ENCODE measurements at places on chromosomes 6 and 20.
A peak's percentile ranks its signal among the peaks of the same experiment; 100 is the strongest.

- H3K4me1 ChIP-seq = peaks cover 46% of the 10 kb centered on the region
- H3K4me3 ChIP-seq = peak overlapping the region; percentile 60
Measured at GRCh38 chr20:36472637-36473090, 68.7 kb upstream of the MYL9 start.

- DNase-seq = no peak
- no peak overlapping the region for H3K4me3 ChIP-seq
- H3K27me3 ChIP-seq = peaks cover 1% of the 10 kb centered on the region
- H3K36me3 ChIP-seq = no peaks in the 10 kb centered on the region
- H3K27ac ChIP-seq = no peak overlapping the region
Measured at GRCh38 chr6:22146931-22147701, 149.7 kb downstream of the PRL start.

DNA sequence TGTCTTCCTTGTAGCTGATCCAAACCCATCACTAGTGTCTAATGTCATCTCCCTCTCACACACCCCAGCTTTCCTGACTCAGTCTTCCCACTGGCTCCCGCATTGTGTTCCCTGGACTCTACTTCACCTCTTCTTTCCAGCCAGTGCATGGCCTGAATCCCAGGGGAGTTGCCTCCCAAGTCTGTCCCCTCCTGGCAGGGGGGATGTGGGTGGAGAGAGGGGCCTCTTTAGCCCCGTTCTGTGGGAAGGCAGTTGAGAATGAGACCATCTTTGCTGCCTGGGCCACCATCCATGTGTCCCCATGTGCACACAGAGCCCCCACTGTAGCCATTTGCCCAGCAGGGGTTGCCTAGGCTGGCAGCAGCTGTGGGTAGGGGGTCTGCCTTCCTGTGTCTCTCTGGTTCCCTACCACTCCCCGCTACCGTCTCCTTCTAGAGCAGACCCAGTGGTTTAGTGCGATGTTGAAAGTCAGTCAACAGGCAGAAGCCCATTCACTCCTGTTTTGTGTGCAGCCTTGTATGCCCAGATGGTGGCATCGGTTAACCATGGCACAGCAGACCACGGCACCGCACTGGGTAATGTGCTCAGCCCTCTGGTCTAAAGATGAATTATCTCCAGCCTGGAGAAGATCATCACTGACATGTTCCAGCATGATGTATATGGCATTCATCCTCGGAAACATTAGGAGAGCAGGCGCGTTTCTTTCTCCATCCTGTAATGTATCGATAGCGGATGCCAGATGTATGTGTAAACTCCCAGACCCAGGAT, 178.8 kb upstream of the SNX9 start:
- no peaks in the 10 kb centered on the region for H3K27me3 ChIP-seq
- DNase-seq = no peak
- H3K27ac ChIP-seq = no peak overlapping the region
- peaks cover 14% of the 10 kb centered on the region for H3K36me3 ChIP-seq
- H3K4me1 ChIP-seq = peaks cover 4% of the 10 kb centered on the region

DNA sequence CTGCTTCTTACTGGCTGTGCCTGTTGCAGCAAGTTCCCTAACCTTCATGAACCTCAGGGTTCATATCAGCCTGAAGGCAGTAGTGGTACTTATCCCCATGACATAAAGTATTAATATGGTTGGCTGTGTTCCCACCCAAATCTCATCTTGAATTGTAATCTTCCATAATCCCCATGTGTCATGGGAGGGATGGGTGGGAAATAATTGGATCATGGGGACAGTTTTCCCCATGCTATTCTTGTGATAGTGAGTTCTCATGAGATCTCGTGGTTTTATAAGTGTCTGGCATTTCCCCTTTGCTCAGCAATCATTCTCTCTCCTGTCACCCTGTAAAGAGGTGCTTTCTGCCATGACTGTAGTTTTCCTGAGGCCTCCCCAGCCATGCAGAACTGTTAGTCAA, 61.8 kb downstream of the FAM229B start:
- peaks cover 3% of the 10 kb centered on the region for H3K27me3 ChIP-seq
- no peak overlapping the region for H3K4me3 ChIP-seq
- peaks cover 4% of the 10 kb centered on the region for H3K4me1 ChIP-seq
- no peak for DNase-seq
- H3K36me3 ChIP-seq = no peaks in the 10 kb centered on the region

DNA sequence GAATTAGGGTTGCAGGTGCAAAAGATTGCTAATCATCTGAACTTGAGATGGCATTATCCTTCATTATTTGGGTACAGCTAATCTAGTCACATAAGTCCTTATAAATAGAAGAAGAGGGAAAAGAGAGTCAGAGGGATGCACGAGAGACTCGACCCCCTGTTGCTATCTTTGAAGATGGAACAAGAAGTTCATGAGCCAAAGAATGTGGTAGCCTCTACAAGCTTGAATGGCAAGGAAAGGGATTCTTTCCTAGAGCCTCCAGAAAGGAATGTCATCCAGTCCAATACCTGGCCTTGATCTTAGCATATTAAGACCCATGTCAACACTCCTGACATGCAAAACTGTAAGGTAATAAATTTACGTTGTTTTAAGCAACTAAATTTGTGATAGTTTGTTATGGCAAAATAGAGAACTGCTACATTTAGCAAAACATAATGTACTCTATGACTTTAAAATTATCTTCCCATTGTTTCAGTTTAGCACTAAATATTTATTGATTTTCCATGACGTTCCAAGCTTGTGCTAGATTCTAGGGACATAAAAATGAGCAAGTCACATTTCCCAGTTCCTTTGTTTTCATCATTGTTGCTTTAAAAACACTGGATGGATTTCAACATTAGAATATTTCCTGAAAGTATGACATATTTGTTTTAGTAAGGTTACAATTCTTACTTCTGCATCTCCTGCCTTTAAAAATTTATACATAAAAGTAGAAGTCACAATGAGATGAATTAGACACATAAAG, 12.7 kb downstream of the MANEA start:
- H3K36me3 ChIP-seq = peaks cover 23% of the 10 kb centered on the region
- no peaks in the 10 kb centered on the region for H3K27me3 ChIP-seq
- no peak for DNase-seq
- peaks cover 20% of the 10 kb centered on the region for H3K4me1 ChIP-seq
- H3K4me3 ChIP-seq = no peak overlapping the region
- no peak overlapping the region for H3K27ac ChIP-seq

DNA sequence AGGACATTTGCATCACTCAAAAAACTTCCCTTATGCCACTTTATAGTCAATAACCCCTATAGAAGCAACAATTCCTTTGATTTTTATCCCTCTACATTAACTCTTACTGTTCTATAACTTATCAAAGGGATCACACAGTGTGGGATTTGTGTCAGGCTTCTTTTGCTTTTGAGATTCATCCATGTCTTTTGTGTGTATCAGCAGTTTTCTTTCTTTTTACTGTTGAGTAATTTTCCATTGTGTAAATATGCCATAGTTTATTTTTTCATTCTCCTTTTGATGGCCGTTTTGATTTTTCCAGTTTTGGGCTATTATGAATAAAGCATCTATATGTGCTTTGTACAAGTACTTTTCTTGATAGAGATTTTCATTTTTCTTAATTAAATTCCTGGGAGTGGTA, 657.9 kb downstream of the EPM2A start:
- no peaks in the 10 kb centered on the region for H3K4me1 ChIP-seq
- no peak overlapping the region for H3K4me3 ChIP-seq
- no peak for DNase-seq
- H3K27ac ChIP-seq = no peak overlapping the region

- H3K4me3 ChIP-seq = no peak overlapping the region
- peaks cover 2% of the 10 kb centered on the region for H3K4me1 ChIP-seq
- DNase-seq = no peak
- H3K27ac ChIP-seq = no peak overlapping the region
Measured at GRCh38 chr6:15752820-15753219, 90.0 kb upstream of the DTNBP1 start.

- H3K27me3 ChIP-seq = no peaks in the 10 kb centered on the region
- H3K36me3 ChIP-seq = peaks cover 25% of the 10 kb centered on the region
- H3K4me3 ChIP-seq = no peak overlapping the region
- H3K27ac ChIP-seq = peak overlapping the region; percentile 73
- no peaks in the 10 kb centered on the region for H3K4me1 ChIP-seq
- no peak for DNase-seq
Measured at GRCh38 chr20:391041-391711, 10.6 kb downstream of the TRIB3 start.

- no peaks in the 10 kb centered on the region for H3K36me3 ChIP-seq
- peaks cover 22% of the 10 kb centered on the region for H3K4me1 ChIP-seq
- peak overlapping the region; percentile 64 for H3K4me3 ChIP-seq
- peaks cover 1% of the 10 kb centered on the region for H3K27me3 ChIP-seq
- peak overlapping the region; percentile 12 for H3K27ac ChIP-seq
Measured at GRCh38 chr20:22371843-22372242, 212.5 kb downstream of the FOXA2 start.

DNA sequence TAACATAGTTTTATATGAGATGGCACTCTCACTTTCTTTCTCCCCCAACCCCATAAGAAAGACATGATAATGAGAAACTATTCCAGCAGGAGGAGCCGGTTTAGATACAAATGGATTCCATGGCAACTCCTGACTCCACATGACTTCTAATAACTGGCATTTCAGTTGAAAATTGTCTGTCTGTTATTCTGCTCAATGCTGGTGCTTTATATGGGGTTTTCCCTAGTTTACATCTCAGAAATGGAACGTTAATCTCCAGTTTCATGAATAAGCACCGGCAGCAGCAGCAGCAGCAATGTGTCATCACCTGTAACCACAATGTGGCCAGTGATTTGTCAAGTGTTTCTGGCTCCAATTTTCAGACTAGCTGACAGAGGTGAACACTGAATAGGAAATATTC, 8.0 kb upstream of the SIM1 start:
- H3K4me3 ChIP-seq = no peak overlapping the region
- H3K36me3 ChIP-seq = no peaks in the 10 kb centered on the region
- peaks cover 17% of the 10 kb centered on the region for H3K27me3 ChIP-seq
- H3K4me1 ChIP-seq = peaks cover 2% of the 10 kb centered on the region
- no peak for DNase-seq

DNA sequence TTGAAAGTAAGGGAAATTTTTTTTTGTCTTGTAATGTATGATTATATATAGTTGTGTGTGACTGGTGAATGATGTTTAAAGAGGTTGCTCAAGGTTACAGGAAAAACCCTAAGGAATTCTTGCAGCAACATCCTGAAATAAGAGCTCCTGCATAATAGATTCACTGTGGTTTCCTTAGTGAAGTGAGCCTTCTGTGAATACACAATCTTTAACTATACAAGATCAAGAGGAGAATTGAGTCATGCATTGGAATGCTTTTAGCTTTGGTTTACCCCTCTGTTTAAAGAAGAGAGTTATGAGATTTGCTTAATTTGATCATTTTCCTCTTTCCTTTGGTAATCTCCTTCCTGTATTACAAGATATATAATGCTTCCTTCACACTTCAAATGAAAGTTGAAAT, 141.6 kb upstream of the EYA4 start:
- H3K4me1 ChIP-seq = no peaks in the 10 kb centered on the region
- no peaks in the 10 kb centered on the region for H3K36me3 ChIP-seq
- H3K4me3 ChIP-seq = no peak overlapping the region
- no peak overlapping the region for H3K27ac ChIP-seq

All from memory B cell (primary cell).